ENCODE measurements at places on chromosomes 11 and 22. TPM values are rescaled to one million over a fixed set of nuclear protein-coding genes. Genes with fewer than 3 reads are reported as not detected.
A peak's percentile ranks its signal among the peaks of the same experiment; 100 is the strongest.

CNGA4 gene
- total RNA-seq: not detected

CCDC82 gene
- total RNA-seq: 8.6 TPM

DNA sequence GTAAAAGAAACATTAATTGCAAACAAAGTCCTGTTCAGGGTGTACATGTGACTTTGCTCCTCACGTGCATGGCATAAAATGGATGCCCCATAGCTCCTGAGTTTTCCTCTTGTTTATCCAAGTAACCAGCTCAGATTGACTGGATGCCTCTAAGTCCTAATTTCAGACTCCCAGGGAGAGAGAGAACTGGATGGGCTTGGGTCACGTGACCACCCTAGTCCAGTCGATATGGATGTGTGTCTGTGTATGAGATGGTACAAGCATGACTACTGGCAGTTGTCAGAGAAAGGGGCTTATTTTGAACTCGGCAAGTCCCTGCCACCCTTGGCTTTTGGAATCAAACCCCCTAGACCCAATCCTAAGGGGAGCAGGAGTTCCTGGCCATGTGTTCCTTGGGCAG is 35.4 kb upstream of the PLET1 start:
- no peak for DNase-seq

DNA sequence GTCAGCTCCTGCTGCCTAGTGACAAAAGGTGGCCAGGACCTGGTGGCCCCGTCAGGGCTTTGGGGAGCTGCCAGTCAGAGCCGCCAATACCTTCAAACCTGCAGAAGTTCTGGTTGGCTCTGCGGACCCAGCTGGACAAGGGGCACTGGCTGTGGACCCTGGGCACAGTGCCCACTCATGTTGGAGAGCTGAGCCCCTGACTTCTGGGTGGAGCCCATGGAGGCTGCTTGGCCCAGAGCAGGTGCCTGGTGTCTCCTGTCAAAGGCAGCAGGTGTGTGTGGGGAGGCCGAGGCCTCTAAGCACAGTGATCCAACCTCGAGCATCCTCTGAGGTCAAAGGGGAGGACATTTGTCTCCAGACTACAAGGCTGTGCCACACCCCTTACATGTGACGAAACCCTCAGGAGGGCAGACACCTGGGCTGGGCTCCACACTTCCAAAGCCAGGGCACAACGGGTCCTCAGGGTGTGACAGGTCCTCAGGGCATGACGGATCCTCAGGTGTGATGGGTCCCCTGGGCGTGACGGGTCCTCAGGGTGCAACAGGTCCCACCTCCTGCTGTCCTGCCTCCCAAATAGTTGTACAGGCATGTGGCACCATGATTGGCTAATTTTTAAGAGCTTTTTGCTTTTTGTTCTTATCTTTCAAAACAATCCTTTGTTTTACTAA is 37.0 kb downstream of the MUC2 start:
- DNase-seq: peak; percentile 10

IL17RA gene
- 3.7 TPM for total RNA-seq
